ENCODE measurements at places on chromosomes 3 and 15.

- no peaks in the 10 kb centered on the region for H3K36me3 ChIP-seq
- H3K27ac ChIP-seq, result no peak overlapping the region
- H3K4me3 ChIP-seq, result no peak overlapping the region
- H3K27me3 ChIP-seq, result no peaks in the 10 kb centered on the region
- no peak for DNase-seq
- no peaks in the 10 kb centered on the region for H3K4me1 ChIP-seq
Measured at GRCh38 chr3:64927689-64928088, 239.9 kb upstream of the ADAMTS9 start.

- no peak overlapping the region for H3K27ac ChIP-seq
- H3K36me3 ChIP-seq, result no peaks in the 10 kb centered on the region
- no peaks in the 10 kb centered on the region for H3K27me3 ChIP-seq
- H3K4me1 ChIP-seq, result no peaks in the 10 kb centered on the region
Measured at GRCh38 chr3:158395421-158395820, 175.6 kb upstream of the MLF1 start.

- no peaks in the 10 kb centered on the region for H3K27me3 ChIP-seq
- H3K4me3 ChIP-seq, result no peak overlapping the region
- no peak for DNase-seq
- no peaks in the 10 kb centered on the region for H3K36me3 ChIP-seq
Measured at GRCh38 chr3:177777699-177778098, 580.4 kb upstream of the TBL1XR1 start.

DNA sequence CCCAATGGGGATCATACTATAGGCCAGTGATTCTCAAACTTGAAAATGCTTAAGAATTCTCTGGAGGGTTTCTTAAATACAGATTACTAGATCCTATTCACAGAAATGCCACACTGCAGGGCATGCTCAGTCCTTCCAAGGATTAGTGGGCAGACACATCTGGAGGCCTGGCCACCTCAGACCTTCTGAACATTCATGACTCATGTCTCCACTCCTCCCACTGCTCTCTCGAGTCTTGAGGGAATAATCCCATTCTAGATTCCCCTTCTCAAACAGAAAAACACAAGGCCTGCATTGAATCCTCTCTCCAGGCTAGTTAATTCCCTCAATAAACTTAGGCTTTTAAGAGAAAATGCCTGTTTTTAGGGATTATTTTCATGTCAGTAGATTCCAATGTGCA, 22.1 kb downstream of the ZNF621 start:
- no peaks in the 10 kb centered on the region for H3K27me3 ChIP-seq
- H3K4me1 ChIP-seq, result no peaks in the 10 kb centered on the region
- no peak overlapping the region for H3K27ac ChIP-seq
- H3K36me3 ChIP-seq, result no peaks in the 10 kb centered on the region
- no peak overlapping the region for H3K4me3 ChIP-seq
- no peak for DNase-seq
